ENCODE measurements at places on chromosomes 4 and X.

DNA sequence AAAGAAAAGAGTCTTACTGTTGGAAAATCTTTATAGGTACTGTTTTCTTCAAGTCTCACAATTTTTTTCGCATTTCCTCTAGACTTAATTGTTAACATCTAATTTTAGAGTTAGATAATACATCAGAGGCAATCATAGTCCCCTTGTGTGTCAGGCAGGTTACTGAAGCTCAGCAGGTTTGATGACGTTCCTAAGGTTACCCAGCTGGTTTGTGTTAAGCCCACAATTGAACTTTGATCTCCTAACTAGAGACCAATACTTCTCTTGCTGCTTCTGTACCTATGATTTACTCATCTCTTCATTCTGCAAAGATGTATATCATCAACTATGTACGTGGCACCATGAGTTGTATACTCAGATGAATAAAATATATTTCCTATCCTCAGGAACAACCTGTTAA lies 131.6 kb upstream of the STIM2 start:
- DNase-seq = no peak

DNA sequence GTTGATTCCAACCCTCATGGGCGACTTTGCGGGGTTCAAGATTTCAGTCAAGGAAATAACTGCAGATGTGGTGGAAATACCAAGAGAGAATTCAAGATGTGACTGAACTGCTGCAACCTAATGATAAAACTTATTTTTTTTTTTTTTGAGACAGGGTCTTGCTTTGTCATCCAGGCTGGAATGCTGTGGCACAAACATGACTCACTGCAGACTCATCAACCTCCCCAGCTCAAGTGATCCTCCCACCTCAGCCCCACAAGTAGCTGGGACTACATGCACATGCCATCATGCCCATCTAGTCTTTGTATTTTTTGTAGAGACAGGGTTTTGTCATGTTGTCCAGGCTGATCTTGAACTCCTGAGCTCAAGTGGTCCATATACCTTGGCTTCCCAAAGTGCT lies 19.5 kb upstream of the WDFY3 start:
- no peak for DNase-seq

DNA sequence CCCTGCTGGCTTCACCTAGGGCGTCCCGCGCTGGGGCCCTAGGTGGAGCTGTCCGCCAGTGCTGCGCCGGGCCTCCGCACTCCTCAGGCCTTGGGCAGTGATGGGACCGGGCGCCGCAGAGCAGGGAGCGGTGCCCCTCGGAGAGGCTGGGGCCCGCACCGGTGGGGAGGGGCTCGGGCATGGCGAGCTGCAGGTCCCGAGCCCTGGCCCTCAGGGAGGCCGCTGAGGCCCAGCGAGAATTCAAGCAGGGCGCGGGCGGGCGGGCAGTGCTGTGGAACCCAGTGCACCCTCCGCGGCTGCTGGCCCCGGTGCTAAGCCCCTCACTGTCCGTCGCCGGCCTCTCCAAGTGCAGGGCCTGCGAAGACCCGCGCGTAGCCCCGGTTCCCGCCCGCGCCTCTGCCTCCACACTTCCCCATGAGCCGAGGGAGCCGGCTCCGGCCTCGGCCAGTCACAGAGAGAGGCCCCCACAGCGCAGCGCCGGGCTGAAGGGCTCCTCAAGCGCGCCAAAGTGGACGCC lies 565.1 kb upstream of the NDST4 start:
- no peak for DNase-seq

GRCh38 chrX:133364865-133365264 lies 50.4 kb downstream of the GPC4 start:
- DNase-seq = no peak

GRCh38 chrX:97402903-97403302 lies 519.2 kb downstream of the RPA4 start:
- no peak for DNase-seq

Data from CD4-positive, alpha-beta memory T cell (primary cell).